SK-N-SH (cell line): ENCODE measurements at places on chromosomes 4 and X.

DNA sequence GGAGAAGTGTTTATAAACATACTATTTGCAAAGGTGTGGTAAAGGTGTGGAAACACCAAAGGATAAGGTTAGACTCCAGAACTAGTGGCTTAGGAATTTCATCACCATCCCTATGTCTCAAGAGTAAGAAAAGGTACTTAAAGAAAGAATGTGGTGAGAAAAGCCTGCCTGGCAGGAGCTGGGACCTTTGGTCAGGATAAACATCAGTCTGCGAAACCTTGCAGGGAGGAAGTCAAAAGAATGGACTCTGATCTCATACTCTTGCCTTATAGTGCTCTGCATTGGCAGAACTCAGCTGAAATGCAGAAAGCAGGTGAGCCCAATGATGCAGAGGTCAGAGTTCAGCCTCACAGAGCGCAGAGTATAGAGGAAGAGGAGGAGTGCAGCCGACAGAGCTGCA is 97.2 kb upstream of the NR3C2 start:
- DNase-seq: no peak

- DNase-seq: no peak
Measured at GRCh38 chrX:71919431-71919830, 8.8 kb downstream of the NHSL2 start.

GRCh38 chr4:176066757-176067156 is 1.1 kb downstream of the WDR17 start:
- DNase-seq: no peak

GRCh38 chr4:162056990-162057389 is 106.8 kb downstream of the FSTL5 start:
- peak; percentile 7 for DNase-seq

- peak; percentile 59 for DNase-seq
Measured at GRCh38 chr4:38034986-38035882, 75.0 kb downstream of the PTTG2 start.

GRCh38 chr4:139858436-139859205 is 193.0 kb downstream of the MGST2 start:
- no peak for DNase-seq

- no peak for DNase-seq
Measured at GRCh38 chr4:155658681-155659064, 8.0 kb upstream of the GUCY1A1 start.

DNA sequence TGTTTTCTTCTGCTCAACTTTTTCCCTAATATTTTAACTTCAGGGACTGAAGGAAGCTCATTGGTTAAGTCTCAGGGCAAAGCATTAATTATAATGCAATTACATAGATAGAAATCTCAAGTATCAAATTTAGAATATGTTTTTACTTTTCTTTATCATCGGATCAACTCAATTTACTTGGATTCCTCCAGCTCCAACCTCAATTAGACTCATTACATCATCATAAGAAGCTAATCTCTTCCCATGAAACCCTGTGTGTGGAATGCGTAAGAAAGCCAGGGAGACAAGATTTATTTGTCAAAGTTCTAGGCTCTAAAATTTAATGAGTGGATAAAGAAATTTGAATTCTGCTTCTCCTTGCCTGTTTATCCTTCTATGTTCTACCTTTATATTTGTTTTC is 918.4 kb downstream of the ADGRL3 start:
- no peak for DNase-seq
